ENCODE measurements at places on chromosomes 4 and X. TPM values are rescaled to one million over a fixed set of nuclear protein-coding genes. Genes with fewer than 3 reads are reported as not detected.

The CITED1 gene
- total RNA-seq: 1.4 TPM

The OTUD6A gene
- not detected for total RNA-seq

The DHRSX gene
- total RNA-seq: 17.2 TPM

The NPNT gene
- 109 TPM for total RNA-seq

The GABRG1 gene
- total RNA-seq: 0.94 TPM

The MAGEB2 gene
- total RNA-seq: not detected

The SLC4A4 gene
- 5.5 TPM for total RNA-seq

GRCh38 chrX:10709276-10709675, 88.9 kb upstream of the MID1 start:
- ATAC-seq: no peak

GRCh38 chrX:49106930-49107329, 16.6 kb downstream of the GPKOW start:
- peak; percentile 51 for ATAC-seq

GRCh38 chr4:17096692-17097091, 198.2 kb upstream of the LDB2 start:
- ATAC-seq: no peak

- no peak for ATAC-seq
Observed at GRCh38 chr4:115562506-115562905, 449.1 kb upstream of the NDST4 start.

DNA sequence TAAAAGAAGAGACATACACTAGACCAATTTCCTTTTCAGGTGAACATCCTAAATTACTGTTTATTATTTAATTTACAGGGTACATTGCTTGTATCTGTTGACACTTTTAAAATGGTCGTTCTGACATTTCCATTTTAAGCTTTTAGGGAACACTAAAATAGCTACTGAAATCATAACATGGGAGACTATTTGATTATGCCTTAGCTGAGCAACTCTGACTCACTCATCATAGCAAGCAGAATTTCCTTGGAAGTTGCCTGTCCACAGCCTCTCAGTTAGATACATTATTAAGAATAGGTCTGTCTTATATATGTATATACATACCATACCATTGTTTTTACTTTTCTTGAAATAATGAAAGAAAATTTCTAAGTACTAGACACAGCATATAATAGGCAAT, 22.0 kb downstream of the GUCY1B1 start:
- ATAC-seq: no peak

DNA sequence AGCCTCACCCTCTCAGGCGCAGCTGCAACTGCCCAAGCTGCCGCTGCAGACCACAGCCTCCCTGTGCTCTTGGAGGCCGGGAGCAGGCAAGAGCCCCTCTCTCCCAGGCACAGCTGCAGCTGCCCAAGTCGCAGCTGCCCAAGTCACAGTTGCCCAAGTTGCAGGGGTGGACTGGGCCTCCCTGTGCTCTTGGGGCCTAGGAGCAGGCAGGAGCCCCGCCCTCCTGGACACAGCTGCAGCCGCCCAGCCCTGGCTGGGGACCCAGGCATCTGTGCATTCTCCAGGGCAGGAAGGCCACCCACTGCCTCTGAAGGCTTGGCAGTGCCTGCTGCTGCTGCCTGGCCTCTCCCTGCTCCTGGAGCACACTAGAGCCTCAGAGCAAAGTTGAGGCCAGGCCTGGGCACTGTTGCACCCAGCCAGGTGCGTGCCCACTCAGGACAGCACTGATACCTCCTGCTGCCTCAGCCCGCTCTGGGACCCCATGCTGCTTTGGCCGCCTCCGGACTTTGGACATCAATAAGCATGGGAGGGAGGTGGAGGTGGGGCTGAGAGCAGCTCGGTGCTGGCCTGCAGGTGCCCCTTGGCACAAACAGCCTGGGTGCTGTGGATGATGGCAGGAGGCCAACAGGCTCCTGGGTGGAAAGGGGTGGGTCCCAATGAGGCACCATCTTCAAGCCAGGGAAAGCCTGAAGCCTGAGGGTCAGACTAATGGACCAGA, 247.5 kb downstream of the PDGFC start:
- ATAC-seq: no peak

GRCh38 chr4:102815981-102816380, 11.4 kb downstream of the UBE2D3 start:
- ATAC-seq: peak; percentile 16

DNA sequence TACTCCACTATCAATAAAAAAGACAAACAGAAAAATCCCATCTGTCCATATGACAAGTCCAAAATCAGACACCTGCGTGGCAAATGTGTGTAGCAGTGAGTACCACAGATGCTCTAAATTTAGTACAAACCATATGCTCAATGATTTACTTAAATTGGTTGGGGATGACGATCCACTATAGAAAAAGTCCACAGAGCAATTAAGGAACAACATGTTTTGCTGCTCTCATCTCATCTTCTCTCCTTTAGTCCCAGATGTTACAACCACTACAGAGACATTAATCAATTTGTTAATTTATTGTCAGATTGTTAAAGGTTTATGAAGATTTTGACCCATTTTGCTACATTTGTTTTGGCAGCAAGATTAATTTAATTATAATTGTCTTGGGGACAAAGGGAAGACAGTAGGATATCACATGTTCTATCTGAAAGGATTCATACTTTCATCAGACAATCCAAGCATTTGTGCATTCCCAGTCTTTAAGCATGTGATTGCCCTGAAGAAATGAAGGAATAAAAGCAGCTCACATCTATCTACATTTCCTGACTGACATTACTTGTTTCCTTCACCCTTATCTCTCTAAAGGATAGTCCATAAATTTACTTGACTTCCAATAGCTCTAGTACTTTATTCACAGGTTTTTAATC, 2268.1 kb downstream of the PCDH7 start:
- no peak for ATAC-seq

GRCh38 chrX:146278381-146278780, 460.8 kb downstream of the SLITRK2 start:
- ATAC-seq: no peak

DNA sequence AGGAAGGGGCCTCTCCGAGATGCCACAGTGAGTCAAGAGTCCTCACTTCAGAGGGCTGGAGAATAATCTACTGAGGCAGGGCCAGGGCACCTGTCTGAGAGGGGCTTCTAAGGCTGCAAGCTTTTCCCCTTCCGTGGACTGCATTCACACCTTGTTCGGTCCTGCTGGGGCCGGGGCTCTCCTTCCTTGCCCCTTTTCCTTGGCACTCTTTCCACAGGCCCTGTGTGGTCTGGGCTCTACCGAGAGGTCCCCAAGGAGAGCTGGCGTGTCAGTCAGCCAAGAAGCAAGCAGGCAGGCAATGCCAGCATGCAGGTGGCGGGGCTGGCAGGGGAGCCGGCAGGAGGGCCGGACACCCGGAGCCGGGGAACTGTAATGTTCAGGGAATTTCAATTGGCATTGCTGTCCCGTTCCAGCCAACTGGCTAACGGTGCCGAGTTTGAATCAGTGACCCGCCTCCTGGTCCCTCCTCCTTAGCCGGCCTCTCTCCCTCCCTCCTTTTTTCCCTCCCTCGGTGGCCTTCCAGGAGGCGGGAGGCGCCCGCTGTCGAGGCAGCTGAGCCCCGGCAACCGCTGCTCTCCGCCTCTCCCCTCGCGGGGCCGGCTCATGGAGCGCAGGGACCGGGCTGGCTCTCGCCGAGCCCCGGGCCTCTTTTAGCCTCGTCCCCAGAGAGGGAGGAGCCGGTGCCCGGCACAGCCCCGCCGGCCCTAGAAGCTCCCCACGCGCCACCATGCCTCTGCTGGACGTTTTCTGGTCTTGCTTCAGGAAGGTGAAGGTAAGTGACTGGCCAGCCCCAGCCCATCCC, at the start of gene STARD8:
Gene STARD8 (plus strand): TSS at position 511 of the 802 bp plus-strand sequence. CDS start 217 bp downstream, at position 728.
- peak; percentile 74 for ATAC-seq

GRCh38 chr4:185546335-185546734, 11.0 kb upstream of the PDLIM3 start:
- ATAC-seq: no peak

GRCh38 chrX:48938721-48939425, 18.5 kb downstream of the OTUD5 start:
- no peak for ATAC-seq

GRCh38 chr4:154960476-154960875, 179.4 kb downstream of the RBM46 start:
- ATAC-seq: no peak

DNA sequence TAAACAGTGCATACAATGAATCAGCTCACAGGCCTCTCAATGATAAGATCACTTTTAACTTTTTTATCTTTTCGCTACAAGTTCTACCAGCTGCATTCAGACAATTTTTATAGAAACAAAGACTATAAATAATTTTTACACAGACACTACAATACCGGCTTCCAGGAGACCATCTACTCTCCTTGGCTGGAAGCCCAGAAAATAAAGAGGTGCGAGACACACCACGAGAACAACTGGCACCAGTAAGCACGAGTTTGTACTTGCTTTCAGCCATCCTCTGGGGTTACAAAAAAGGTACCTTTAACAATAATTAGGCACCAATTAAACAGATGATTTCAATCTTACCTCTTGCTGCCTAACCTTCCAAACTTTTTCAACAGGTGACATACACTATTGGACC, 11.2 kb upstream of the PRDX4 start:
- ATAC-seq: no peak
